ENCODE measurements at places on chromosomes 1 and 21. TPM values are rescaled to one million over a fixed set of nuclear protein-coding genes. Genes with fewer than 3 reads are reported as not detected.

GRCh38 chr1:151309811-151310323 is 17.3 kb downstream of the PI4KB start:
- DNase-seq = peak; percentile 80

DNA sequence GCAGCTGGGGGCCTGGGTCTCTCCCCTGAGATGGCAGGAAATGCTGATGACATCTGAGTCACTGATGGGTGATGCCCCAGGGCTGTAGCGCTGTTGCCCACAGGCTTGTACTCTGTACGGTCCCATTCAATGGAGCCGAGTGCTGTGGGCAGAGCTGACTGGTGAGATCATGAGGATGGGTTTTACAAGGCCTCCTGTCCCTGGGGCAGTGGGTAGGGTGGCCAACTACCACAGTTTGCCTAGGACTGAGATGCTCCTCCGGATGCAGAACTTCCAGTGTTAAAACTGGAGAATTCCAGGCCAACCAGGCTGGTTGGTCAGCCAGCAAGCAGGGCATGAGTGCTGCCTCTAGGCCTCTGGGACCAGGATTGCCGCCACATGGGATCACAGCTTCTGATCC is 9.2 kb downstream of the PHLDA3 start:
- DNase-seq = no peak

- DNase-seq = no peak
Observed at GRCh38 chr1:197036861-197037260, 30.2 kb downstream of the F13B start.

DNA sequence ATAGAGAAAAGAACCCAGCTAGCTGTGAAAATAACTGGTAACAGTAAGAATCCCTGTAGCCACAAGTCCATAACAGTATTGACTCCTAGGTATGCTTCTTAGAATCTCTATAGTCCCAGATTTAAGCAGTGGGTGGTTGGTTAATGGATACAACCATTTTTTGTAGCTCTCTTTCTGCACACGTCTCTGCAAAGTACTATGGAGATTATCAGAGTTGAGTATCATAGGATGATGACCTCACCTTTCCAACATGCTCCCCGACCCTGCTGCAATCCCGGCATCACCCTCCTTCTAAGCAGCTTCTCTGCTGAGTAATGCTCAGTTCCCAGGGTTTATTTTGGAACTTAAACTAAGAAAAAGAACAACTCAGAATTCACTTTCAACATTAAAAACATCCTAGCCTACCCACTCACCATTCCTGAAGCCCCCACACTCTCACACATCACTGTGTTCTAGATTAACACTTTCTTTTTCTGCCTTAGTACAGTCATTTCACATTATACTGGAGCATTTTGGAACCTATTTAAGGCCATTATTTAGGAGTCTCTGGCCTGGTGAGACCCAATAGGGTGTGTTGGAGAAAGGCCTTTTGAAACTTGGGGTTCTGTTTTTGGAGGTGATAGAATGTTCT is 2.7 kb downstream of the MLLT11 start:
- no peak for DNase-seq

- DNase-seq = peak; percentile 83
Observed at GRCh38 chr1:53328009-53328461, at the start of gene LRP8. Gene LRP8, minus strand, starts transcription at chr1:53328070. Its CDS starts 158 bp downstream, at chr1:53327912.

The OR2M7 gene
- polyA plus RNA-seq = not detected

The GPR153 gene
- 6.5 TPM for polyA plus RNA-seq

The ARMH1 gene
- polyA plus RNA-seq = 4.2 TPM

The HLX gene
- polyA plus RNA-seq = 0.45 TPM

Data from small intestine (tissue), 16 donors.